Stomach (tissue), 19 donors: ENCODE measurements at places on chromosomes 5 and 9. TPM values are rescaled to one million over a fixed set of nuclear protein-coding genes. Genes with fewer than 3 reads are reported as not detected.
A peak's percentile ranks its signal among the peaks of the same experiment; 100 is the strongest.

- no peak overlapping the region for H3K27ac ChIP-seq
- DNase-seq = no peak
- no peaks in the 10 kb centered on the region for H3K36me3 ChIP-seq
- no peaks in the 10 kb centered on the region for H3K4me1 ChIP-seq
Observed at GRCh38 chr5:180376511-180376910, 23.4 kb upstream of the GFPT2 start.

DNA sequence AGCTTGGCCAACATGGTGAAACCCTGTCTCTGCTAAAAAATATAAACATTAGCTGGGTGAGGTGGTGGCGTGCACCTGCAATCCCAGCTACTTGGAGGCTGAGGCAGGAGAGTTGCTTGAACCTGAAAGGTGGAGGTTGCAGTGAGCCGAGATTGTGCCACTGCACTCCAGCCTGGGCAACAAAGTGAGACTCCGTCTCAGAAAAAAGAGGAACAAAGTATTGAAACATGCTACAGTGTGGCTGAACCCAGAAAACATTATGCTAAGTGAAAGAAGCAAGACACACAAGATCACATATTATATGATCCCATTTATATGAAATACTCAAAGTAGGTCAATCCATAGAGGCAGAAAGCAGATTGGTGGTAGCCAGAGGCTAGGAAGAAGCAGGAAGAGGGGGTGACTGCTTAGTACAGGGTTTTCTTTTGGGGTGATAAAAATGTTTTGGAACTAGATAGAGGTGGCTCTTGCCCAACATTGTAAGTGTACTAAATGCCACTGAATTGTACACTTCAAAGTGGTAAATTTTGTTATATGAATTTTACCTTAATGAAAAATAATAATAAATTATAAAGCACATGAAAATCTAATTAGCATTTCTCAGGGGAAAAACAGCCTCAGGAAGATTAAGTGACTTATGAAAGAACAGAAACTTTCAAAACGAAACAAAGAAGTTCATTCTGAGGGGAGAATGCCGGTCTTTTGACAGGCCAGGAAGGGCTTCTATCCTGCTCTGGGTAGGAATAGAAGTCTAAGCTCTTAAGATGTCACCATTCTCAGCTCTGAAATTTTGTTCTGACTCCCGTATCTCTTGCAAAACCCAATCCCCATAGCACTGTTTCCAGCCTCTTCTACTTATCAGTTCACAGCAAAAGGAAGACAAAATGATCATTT is 161.1 kb upstream of the TBCA start:
- H3K27ac ChIP-seq = no peak overlapping the region
- no peaks in the 10 kb centered on the region for H3K36me3 ChIP-seq
- no peak overlapping the region for H3K4me3 ChIP-seq
- H3K27me3 ChIP-seq = peaks cover 3% of the 10 kb centered on the region

DNA sequence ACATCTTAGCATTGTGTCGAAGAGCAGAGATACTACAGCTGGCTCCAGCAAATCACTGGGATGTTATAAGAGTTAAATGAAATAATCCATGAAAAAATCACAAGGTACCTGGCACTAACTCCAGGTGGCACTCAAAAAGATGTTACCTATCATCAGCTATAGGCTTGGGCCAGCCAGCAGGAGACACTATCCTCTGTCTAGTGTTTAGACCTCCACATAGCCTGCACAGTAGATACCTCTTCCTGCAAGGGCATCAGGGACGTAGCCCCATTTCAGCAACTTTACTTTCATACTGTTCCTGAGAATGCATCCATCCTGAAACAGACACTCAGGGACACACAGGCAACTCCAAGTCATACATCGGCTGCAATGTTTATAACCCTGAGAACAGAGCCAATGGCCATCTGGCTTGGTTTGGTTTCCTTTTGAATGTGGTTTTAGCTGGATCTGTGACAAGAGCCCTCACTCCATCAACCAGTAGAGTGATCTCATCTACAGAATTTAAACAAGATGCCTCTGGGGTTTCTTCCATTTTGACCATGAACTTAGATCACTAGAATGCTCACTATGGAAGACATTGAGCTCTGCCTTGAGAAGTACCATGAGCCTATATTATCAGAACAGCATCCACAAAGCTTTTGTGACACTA is 69.9 kb downstream of the TLE1 start:
- no peak overlapping the region for H3K4me3 ChIP-seq
- H3K4me1 ChIP-seq = peaks cover 23% of the 10 kb centered on the region
- H3K27me3 ChIP-seq = no peaks in the 10 kb centered on the region
- H3K36me3 ChIP-seq = peaks cover 58% of the 10 kb centered on the region

GRCh38 chr9:128203707-128204551 is 750 bp downstream of the DNM1 start:
- H3K36me3 ChIP-seq = no peaks in the 10 kb centered on the region
- peak overlapping the region; percentile 63 for H3K4me3 ChIP-seq
- H3K27ac ChIP-seq = peak overlapping the region; percentile 75
- DNase-seq = peak; percentile 68
- peaks cover 6% of the 10 kb centered on the region for H3K27me3 ChIP-seq

GRCh38 chr9:109557481-109557880 is 59.4 kb upstream of the PTPN3 start:
- H3K4me3 ChIP-seq = no peak overlapping the region
- H3K36me3 ChIP-seq = no peaks in the 10 kb centered on the region
- no peaks in the 10 kb centered on the region for H3K4me1 ChIP-seq
- DNase-seq = no peak
- no peaks in the 10 kb centered on the region for H3K27me3 ChIP-seq
- H3K27ac ChIP-seq = no peak overlapping the region

DNA sequence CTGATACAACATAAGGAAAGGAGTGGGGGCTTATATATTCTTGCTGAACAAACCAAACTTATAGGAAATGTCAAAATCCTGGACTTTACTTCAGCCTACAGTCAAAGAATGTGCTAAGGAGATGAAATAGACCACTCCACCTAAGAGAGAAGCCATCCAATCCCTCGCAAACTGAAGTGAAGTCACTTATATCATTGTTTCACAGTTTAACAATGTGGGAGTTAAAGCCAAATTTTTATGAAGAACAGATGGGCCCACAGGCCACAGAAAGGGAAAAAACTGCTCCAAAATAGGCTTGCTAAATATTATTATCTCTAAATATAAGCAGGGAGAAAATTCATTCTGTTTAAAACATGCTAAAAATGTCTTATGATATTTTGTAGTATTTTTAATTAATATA is 233.3 kb downstream of the GAS1 start:
- no peaks in the 10 kb centered on the region for H3K36me3 ChIP-seq
- H3K27me3 ChIP-seq = no peaks in the 10 kb centered on the region
- no peak overlapping the region for H3K27ac ChIP-seq
- H3K4me3 ChIP-seq = no peak overlapping the region
- peak; percentile 65 for DNase-seq

GRCh38 chr9:137710704-137711103 is 91.9 kb downstream of the EHMT1 start:
- H3K4me3 ChIP-seq = no peak overlapping the region
- peaks cover 24% of the 10 kb centered on the region for H3K36me3 ChIP-seq
- H3K27me3 ChIP-seq = no peaks in the 10 kb centered on the region
- peaks cover 4% of the 10 kb centered on the region for H3K4me1 ChIP-seq
- DNase-seq = peak; percentile 42
- no peak overlapping the region for H3K27ac ChIP-seq

DNA sequence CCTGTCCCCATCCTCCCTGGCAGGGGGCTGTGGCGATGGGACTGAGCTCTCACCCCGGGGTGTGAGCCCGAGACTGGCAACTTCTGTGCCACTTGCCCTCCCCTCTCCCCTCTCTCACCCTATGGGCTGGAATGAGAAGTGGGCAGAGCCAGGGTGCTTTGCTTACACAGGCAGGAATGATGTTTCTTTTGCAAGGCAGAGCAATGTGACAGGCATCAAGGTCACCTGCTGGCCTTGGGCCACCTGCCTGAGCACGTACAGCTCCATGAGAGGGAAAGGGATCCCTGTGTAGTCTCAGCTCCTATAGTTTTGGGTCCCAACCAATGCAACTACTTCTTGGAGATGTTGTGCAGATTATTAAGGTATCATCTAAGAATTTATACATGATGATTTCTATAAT is 252.8 kb upstream of the DAP start:
- no peaks in the 10 kb centered on the region for H3K36me3 ChIP-seq
- no peaks in the 10 kb centered on the region for H3K27me3 ChIP-seq
- H3K4me1 ChIP-seq = no peaks in the 10 kb centered on the region

DNA sequence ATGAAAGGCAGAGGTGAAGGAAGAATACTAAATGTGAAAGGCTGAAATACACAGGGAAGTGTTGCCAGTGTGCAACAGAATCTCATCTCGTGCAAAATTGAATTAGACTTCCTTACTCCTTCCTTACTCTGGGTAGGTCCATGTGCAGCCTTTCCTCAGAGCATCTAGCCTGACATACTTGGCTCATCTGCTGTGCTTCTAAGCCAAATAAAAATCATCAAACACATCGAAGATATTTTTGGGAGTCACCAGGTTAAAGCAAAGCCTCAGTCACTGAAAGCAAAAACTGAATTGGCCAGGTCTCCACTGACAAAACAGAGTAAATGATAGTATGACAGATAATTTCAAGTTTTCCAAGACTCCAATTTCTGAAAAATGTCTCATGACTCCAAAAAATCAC is 19.3 kb downstream of the STARD4 start:
- no peak for DNase-seq
- H3K27me3 ChIP-seq = no peaks in the 10 kb centered on the region
- no peaks in the 10 kb centered on the region for H3K4me1 ChIP-seq
- no peak overlapping the region for H3K27ac ChIP-seq
- no peaks in the 10 kb centered on the region for H3K36me3 ChIP-seq
- H3K4me3 ChIP-seq = no peak overlapping the region

- H3K27me3 ChIP-seq = no peaks in the 10 kb centered on the region
- H3K36me3 ChIP-seq = no peaks in the 10 kb centered on the region
- H3K27ac ChIP-seq = no peak overlapping the region
- H3K4me3 ChIP-seq = no peak overlapping the region
- H3K4me1 ChIP-seq = peaks cover 6% of the 10 kb centered on the region
Observed at GRCh38 chr5:55143624-55144023, 16.3 kb upstream of the GPX8 start.

DNA sequence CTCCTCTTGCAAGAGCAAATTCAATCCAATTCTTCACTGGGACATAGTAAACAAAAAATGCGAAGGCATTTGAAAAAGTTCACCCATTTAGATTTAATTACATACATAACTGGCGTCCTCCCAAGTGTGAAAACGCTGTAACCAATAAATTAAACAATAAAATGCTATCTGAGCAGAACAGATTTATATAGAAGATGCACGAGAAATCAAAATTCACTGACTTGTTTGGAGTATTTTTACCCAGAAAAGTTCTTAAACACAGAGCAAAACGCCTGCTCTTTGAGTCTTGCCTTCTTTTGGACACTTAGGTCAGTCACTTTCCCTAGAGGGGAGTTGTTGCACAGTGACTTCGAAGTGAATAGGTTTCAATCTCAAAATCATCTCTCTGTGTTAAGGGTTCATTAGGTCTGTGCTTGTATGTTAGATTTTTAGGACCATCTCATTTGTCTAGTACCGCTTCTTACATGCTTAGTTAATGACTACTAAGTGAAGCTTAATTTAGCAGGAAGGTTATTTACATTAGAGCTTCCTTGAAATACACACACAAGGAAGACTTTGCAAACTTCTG is 1.9 kb downstream of the ALDH1A1 start:
- H3K27ac ChIP-seq = peak overlapping the region; percentile 91
- no peaks in the 10 kb centered on the region for H3K27me3 ChIP-seq
- peaks cover 26% of the 10 kb centered on the region for H3K4me1 ChIP-seq
- DNase-seq = no peak

DNA sequence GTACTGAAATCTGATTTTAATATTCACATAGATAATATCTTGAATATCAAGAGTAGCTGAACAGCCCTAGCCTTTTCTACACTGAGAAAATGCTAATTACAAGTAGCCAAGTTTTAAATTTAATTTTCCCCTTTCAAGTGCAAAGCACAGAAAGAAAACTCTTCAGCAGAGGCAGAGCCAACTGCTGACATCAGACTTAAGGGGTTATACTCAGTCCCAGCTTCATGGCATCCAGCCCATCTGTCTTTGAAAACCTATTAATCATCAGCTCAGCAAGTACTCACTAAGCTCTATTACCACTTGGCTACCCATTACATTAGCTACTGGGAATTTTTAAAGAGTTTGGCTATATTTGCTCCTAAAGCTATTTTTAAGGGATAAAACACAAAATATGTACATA is 220.5 kb downstream of the SLC12A2 start:
- no peak overlapping the region for H3K4me3 ChIP-seq
- no peaks in the 10 kb centered on the region for H3K4me1 ChIP-seq
- H3K27ac ChIP-seq = no peak overlapping the region
- H3K36me3 ChIP-seq = no peaks in the 10 kb centered on the region

Gene FOXD4L5
- not detected for polyA plus RNA-seq

GRCh38 chr9:125038166-125038565 is 97.3 kb upstream of the GOLGA1 start:
- H3K27ac ChIP-seq = no peak overlapping the region
- H3K4me3 ChIP-seq = no peak overlapping the region
- H3K27me3 ChIP-seq = no peaks in the 10 kb centered on the region

Gene LCN15
- not detected for polyA plus RNA-seq

DNA sequence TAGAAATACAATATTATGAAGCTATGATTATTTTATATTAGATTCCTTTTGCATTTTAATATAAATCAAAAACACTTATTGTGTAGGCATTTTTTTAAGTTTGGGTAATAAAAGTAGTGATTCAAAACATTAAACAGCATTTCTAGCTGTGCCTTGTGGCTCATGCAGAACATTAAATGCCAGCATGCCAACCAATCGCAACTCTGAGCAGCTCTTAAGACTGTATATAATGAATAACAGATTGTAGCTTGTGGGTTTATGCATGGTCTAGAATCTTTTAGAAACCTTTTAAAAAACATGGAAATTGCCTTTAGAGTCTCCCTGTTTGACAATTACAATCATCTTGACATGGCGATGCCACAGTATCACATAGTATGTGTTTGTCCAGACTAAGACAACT is 903.8 kb downstream of the EFNA5 start:
- no peak overlapping the region for H3K4me3 ChIP-seq
- no peaks in the 10 kb centered on the region for H3K36me3 ChIP-seq

DNA sequence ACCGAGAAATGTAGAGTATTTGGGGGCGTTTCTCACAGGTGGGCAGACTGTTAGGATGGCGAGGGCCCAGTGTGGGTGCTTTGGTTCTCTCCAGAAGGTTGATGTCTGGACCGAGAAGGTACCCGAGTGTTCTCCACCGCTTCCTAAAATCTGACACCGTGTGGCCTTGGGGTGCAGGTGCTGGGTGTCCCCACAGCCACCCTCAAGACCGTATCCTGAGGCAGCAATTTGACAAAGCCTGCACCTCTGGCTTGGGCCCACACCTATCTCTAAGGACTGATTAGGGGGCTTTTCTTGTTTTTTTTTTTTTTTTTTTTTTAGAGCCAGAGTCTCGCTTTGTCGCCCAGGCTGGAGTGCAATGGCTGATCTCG is 1.3 kb downstream of the PPP1R26 start:
- H3K4me1 ChIP-seq = peaks cover 32% of the 10 kb centered on the region
- peaks cover 4% of the 10 kb centered on the region for H3K27me3 ChIP-seq
- peak overlapping the region; percentile 74 for H3K27ac ChIP-seq
- H3K36me3 ChIP-seq = peaks cover 27% of the 10 kb centered on the region
- DNase-seq = no peak
- peak overlapping the region; percentile 95 for H3K4me3 ChIP-seq
